Upper lobe of right lung (tissue), 1 donor: ENCODE measurements at places on chromosomes 6 and 20. TPM values are rescaled to one million over a fixed set of nuclear protein-coding genes. Genes with fewer than 3 reads are reported as not detected.

DNA sequence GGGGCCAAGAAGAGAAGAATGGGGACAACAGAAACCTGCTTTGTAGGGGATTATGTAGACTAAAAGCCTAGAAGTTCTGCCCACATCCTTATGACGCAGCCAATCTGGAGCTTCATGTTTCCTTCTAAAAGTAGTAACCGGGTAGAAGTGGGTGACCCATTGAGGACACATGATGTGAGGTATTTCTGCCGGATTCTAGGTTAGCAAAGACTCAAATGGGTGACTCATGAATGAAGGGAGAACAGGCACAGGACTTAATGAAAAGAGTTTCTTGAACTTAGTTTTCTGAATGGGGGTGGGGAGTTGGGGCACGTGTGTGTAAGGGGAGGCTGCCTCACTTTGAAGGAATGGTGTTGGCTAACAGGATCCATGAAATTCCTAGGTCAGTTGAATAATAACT, 68.8 kb downstream of the CDS2 start:
- no peaks in the 10 kb centered on the region for H3K27me3 ChIP-seq
- no peak overlapping the region for H3K4me3 ChIP-seq
- DNase-seq = no peak
- no peak overlapping the region for H3K27ac ChIP-seq
- H3K36me3 ChIP-seq = peaks cover 47% of the 10 kb centered on the region
- H3K4me1 ChIP-seq = no peaks in the 10 kb centered on the region

GRCh38 chr6:113968472-113968871, 2.5 kb downstream of the HDAC2 start:
- H3K4me1 ChIP-seq = peaks cover 9% of the 10 kb centered on the region
- DNase-seq = no peak
- H3K27me3 ChIP-seq = no peaks in the 10 kb centered on the region

DNA sequence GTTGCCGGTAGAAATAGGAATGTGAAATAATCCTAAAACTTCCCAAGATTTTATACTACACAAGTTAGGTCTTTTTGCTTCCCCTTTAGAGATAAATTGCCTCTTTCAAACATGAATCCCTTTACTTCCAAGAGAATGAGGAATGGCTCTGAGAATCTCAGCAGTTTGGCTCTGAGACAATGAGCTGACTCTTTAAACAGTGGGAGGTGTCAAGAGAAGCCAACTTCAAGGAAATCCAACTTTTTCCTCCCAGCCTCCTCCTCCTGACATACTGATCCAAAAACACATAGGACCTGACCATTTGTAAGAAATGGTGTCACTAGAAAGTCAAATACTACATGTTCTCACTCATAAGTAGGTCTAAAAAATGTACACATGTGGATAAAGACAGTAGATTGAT, 154.2 kb downstream of the ALDH8A1 start:
- no peak for DNase-seq
- H3K36me3 ChIP-seq = no peaks in the 10 kb centered on the region
- H3K4me1 ChIP-seq = no peaks in the 10 kb centered on the region
- no peak overlapping the region for H3K4me3 ChIP-seq
- H3K27me3 ChIP-seq = no peaks in the 10 kb centered on the region
- no peak overlapping the region for H3K27ac ChIP-seq

GRCh38 chr6:39830444-39830843, 38.3 kb downstream of the DAAM2 start:
- H3K27me3 ChIP-seq = no peaks in the 10 kb centered on the region
- no peak for DNase-seq
- H3K4me3 ChIP-seq = no peak overlapping the region
- no peaks in the 10 kb centered on the region for H3K4me1 ChIP-seq
- no peak overlapping the region for H3K27ac ChIP-seq

DNA sequence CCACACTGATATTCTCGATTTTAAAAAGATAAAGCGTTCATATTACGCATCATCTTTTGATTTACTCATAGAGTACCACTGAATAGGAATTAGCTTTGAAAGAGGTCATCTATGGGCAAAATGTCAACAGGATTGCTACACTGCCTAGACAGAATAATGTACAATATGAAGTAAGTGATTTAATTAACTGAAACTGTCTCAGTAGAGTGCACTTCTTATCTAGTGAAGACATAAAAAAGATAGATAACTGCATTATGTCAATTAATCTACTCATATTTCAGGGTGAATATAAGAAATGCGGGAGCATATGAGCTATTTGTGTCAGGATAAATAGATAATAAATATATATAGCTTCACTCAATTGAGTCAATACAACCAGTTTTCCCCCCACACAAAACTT, 723.9 kb downstream of the EYS start:
- no peak overlapping the region for H3K4me3 ChIP-seq
- H3K4me1 ChIP-seq = no peaks in the 10 kb centered on the region
- no peaks in the 10 kb centered on the region for H3K36me3 ChIP-seq
- no peaks in the 10 kb centered on the region for H3K27me3 ChIP-seq

DNA sequence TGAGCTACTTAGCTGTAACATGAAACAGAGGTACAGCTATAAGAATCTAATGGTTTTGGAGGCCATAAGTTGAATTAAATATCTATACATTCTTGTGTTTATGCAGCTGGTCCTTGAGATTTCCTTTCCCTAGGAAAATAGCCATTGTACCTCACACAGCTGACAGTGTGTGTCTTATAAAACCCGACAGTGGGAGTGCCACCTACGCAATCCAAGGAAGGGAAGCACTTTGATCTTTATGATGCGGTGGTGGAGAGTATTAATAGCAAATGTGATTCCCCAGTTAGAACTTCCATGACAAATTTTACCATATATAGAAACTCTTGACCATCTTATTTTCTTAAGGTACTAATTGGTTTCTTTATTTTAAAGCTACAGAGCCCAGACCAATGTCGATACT, 149.5 kb downstream of the TMEM200A start:
- no peaks in the 10 kb centered on the region for H3K36me3 ChIP-seq
- no peaks in the 10 kb centered on the region for H3K4me1 ChIP-seq
- H3K27ac ChIP-seq = no peak overlapping the region

DNA sequence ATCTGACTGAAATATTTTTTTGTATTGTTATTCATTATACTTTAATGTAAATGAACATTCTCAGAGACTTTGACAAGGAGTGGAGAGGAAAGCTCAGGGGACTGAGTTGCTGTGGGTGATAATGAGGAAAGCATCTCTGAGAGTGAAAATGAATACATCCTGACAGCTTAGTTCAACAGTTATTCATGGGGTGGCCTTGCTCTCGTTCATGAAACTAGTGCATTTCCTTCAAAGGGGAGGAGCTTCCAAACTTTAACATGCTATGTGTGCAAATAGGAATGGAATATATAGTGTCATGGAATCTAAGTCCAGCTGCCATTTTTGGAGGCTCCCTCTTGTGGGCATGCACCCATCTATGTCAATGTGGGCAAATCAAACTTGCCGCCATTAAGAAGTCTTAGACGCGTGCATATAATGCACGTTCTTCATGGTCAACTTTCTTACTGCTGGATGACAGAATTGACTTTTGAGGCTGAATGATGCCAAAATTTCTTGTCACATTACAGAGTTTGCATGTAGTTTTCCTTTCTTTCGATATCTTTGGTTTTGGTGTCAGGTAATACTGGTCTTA, 124.3 kb upstream of the TMEM170B start:
- no peak overlapping the region for H3K27ac ChIP-seq
- DNase-seq = no peak
- no peak overlapping the region for H3K4me3 ChIP-seq
- peaks cover 11% of the 10 kb centered on the region for H3K4me1 ChIP-seq
- H3K27me3 ChIP-seq = no peaks in the 10 kb centered on the region

DNA sequence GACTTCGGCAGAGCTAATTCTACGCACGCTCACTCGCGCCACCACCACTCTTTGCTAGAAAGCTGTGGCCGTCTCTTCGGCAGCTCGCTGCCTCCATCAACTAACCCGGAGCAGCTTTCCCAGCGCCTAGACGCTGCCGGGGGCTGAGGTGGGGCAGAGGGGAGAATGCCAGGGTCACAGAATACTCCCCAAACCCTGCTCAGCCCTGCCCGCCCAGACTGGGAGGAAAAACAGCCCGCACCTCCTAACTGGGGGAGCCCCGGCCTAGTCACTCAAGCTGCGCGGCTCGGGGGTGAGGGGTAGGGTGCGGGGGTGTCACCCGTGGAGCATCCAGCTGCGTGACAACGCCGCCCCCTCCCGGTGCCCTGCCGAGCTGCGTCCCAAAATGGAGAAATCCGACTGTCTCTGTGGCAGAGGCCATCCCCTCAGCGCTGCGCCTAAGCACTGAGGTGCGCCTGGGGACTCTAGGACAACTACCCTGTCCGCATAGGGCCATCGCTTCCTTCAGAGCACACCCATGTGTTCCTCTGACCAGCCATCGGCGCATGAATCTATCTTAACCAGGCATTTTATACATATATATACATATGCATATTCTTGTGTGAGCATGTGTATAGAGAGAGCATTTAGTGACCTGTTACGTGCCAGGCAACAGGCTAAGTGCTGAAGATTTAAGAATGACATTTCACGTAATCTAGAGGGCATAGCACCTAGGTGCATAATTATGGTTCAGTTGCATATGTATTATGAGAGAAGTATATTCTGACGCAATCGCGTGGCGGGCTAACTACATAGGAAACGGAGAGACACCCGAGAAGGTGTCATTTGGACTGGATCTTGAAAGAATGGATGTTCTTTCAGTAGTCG, 1.5 kb upstream of the TENT5A start:
- peak overlapping the region; percentile 94 for H3K27ac ChIP-seq
- peak overlapping the region; percentile 84 for H3K4me3 ChIP-seq
- no peaks in the 10 kb centered on the region for H3K27me3 ChIP-seq
- H3K4me1 ChIP-seq = peaks cover 3% of the 10 kb centered on the region
- H3K36me3 ChIP-seq = no peaks in the 10 kb centered on the region

DNA sequence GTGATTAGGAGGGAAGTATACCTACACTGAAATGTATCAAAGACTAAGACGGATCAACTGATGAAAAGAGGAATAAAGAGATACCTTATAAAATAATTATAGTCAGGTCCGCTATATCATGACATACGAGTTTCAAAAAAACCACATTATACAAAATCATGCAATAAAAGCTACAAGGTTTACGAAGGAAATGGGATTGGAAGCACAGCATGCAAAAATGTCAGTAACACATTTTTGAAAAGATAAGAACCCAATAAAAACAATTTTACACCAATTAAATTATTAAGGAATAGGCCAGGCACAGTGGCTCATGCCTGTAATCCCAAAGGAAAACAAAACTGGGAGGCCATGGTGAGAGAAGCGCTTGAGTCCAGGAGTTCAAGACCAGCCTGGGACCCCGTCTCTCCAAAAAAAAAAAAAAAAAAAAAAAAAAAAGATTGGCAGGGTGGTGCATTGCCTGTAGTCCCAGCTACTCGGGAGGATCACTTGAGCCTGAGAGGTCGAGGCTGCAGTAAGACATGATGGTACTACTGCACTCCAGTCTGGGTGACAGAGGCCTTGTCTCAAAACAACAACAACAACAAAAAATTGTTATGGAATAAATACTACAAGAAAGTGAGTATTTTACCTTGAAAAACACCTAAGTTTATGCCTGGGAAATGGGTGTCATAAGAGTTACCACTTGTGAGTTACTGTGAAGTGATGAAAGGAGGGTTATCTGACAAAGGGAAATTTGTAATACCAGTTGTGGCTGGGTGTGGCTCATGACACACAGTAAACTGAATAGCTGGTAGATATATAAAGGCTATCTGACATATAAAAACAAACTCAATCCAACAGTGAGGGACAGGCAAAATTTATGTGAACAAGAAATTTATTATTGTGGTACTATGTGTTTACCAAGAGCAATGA, 45.2 kb downstream of the RANBP9 start:
- H3K27ac ChIP-seq = no peak overlapping the region
- no peaks in the 10 kb centered on the region for H3K36me3 ChIP-seq
- H3K4me1 ChIP-seq = peaks cover 5% of the 10 kb centered on the region
- no peak overlapping the region for H3K4me3 ChIP-seq

GRCh38 chr6:1775441-1775840, 165.7 kb downstream of the FOXC1 start:
- H3K27ac ChIP-seq = no peak overlapping the region
- H3K4me3 ChIP-seq = no peak overlapping the region
- DNase-seq = no peak
- H3K36me3 ChIP-seq = no peaks in the 10 kb centered on the region
- no peaks in the 10 kb centered on the region for H3K4me1 ChIP-seq
- H3K27me3 ChIP-seq = no peaks in the 10 kb centered on the region

DNA sequence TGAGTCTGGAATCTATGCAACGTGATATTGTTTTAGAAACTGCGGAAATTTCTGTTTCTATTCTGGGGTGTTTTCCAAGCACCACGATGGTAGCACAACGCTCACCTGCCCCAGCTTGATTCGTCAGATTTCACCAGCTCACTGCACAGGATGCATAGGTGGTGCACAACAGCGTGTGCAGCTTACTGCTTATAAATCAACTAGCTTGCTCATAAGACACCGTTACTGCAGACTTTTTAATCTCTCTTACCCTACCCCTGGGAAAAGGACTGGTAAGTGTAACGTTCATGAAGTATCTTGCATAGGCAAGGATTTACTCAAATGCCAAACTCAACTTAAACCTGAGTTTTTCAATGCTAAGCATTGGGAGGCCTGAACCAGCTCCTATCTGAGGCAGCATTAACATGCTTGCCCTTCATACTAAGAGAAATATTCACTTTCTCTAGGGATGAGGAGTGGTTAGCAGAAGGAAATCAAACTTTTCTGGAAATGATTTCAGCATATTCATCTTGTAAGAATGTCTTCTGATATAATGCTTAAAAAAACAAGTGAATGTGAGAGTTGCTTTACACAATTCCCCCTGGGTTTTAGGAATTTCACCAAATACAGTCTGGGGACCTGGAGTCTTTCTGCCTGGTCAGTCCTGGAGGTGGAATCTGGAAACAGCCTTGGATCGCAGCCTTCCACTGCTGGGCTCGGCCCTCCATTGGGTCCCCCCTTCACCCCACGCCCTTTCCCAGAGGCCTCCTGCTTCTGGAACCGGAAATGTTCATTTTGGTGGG, 100.6 kb downstream of the DACT2 start:
- no peaks in the 10 kb centered on the region for H3K4me1 ChIP-seq
- H3K27me3 ChIP-seq = no peaks in the 10 kb centered on the region
- no peak overlapping the region for H3K27ac ChIP-seq
- no peaks in the 10 kb centered on the region for H3K36me3 ChIP-seq
- no peak overlapping the region for H3K4me3 ChIP-seq

DNA sequence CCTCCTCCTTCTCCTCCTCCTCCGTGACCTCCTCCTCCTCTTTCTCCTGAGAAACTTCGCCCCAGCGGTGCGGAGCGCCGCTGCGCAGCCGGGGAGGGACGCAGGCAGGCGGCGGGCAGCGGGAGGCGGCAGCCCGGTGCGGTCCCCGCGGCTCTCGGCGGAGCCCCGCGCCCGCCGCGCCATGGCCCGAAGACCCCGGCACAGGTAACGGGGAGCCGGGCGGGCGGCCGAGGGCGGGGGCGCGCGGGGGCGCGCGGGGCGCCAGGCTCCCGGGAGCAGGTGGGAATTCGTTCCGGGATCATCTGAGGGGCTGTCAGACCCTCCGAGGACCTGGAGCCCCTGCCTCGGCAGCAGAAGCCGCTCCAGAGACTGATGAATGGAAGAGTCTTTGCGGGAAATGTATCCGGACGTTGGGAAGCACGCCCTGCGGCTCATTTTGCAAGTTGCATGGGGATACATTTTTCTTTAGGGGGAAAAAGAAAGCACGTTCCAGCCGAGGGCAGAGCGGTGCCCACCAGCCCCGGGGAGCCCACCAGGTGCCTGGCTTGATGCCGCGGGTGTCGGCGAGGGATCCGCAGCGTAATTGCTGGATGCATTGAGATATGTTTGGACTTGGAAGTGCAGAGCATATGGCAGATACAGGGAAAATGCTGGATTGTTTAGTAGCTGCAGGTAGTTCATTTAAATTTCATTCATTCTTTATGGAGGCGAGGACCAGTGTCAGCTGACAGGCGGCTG, 394 bp downstream of the MYB start:
- H3K36me3 ChIP-seq = no peaks in the 10 kb centered on the region
- DNase-seq = no peak
- H3K27me3 ChIP-seq = peaks cover 38% of the 10 kb centered on the region

The TMEM151B gene
- total RNA-seq = not detected

The CENPQ gene
- 3.8 TPM for total RNA-seq

The RPL7L1 gene
- 64.9 TPM for total RNA-seq
